ENCODE measurements at places on chromosomes 2 and 18.

DNA sequence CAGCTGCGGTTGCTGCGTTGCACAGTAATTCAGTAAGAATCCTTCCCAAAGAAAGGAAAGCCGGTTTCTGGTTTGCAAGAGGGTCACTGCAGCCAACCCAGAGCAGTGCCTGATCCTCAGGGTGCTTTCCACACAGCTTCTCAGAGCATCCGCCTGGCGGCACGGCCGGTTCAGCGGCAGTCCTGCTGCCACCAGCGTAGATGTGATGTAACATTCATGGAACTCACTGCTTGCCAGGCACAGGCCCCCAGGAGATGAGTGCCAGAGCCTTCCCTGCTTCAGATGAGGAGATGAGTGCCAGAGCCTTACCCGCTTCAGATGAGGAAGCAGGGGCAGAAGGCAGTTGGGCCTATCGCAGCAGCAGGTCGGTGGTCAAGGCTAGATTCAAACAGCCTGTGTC is 230.2 kb downstream of the GBX2 start:
- DNase-seq, result peak; percentile 44

DNA sequence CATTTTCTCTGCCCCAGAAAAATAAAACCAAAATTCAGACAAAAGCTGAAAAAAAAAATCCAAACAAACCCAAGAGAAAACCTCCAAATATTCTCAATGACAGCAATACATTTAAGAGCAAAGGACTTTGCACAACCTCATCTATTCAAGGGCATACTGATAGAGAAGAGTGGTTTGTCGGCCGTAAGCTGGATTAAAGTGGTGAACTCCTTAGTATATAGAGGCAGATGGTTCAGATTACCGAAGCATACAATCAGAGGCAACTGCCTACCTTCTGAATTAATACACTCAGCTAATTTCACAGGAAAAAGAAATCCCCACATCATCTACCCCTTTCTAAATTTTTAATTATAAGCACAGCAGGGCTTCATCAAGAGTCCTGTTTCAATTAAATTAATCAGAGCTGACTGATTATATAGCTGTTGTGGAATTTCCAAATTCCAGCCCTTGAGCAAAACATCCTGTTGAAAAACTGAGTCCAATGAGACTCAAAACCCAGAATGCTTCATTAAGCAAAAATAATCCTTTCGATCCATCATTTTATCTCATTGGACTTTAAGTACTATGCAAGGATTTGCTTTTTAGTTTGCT is at the start of gene CPLX4:
Gene CPLX4, minus strand, starts transcription at position 190 of the 591 bp plus-strand sequence. Its CDS starts 187 bp downstream, at position 3.
- no peak for DNase-seq

- no peak for DNase-seq
These were observed 113.9 kb downstream of the SS18 start for GRCh38 chr18:25976554-25976953.

DNA sequence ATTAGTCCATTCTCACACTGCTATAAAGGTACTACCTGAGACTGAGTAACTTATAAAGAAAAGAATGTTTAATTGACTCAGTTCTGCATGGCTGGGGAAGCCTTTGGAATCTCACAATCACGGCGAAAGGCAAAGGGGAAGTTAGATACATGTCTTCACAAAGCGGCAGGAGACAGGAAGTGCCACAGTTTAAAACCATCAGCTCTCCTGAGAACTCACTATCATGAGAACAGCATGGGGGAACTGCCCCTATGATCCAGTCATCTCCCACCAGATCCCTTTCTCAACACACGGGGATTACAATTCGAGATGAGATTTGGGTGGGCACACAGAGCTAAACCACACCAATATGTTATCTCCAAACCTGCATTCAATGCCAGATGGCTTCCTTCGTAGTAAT is 716.1 kb downstream of the DCC start:
- no peak for DNase-seq

DNA sequence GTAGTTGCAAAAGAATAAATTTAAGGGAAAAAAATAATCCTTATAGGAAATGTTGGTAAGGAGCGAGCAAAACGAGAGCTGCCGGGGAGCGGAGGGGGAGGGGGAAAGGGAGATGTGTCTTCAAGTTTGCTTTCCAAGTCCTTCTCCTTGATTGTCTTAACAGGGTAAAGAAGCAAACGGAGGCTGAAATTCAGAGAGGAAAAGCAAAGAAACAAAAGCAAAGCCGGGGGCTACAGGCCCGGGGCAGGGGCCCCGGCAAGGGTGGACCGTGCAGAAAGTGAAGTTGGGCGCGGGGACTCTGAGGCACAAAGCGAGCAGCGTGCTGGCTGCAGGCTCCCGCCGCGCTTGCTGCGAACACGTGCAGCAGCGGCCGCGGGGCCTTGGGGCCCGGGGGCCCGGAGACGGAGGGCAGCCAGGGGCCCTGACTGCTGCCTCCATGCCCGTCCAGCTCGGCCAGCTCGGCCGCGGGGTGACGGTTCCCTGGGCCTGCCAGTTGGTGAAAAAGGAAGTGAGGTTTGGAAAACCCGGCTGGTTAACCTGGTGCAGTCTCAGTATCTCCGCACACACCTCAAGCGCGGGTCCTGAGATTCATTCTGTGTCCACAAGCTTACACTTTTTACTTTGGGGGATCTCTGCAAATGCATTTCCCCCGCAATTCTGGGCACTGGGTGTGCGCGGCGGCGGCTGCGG is 4.1 kb downstream of the BCL11A start:
- no peak for DNase-seq

- DNase-seq, result peak; percentile 88
These were observed at the start of gene SYT4 for GRCh38 chr18:43277164-43277600. Gene SYT4 (minus strand): TSS chr18:43277490. CDS start chr18:43277281, 209 bp downstream.

GRCh38 chr18:23178661-23179081 is 43.4 kb downstream of the CABLES1 start:
- DNase-seq, result no peak

- no peak for DNase-seq
These were observed 130.8 kb downstream of the NCKAP5 start for GRCh38 chr2:133437492-133437891.

DNA sequence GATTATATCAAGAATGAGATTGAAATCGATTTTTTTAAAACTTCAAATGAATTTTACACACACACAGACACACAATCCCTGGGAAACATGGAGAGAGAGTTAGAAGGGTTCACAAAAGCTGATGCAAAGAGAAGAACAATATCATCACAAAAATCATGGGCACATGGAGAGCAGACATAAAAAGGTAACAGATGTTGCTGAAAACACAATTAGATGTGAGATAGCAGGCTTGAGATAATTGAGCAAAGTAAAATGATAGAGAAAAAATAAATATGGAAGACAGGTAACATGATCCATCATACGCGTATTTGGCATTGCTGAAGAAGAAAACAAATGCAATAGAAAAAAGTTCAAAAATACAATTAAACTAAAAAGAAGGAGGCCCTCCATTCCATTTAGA is 11.6 kb upstream of the B4GALT6 start:
- DNase-seq, result no peak

- no peak for DNase-seq
These were observed 482.2 kb upstream of the CELF4 start for GRCh38 chr18:38047820-38048219.

- DNase-seq, result no peak
These were observed 90.8 kb downstream of the FHOD3 start for GRCh38 chr18:36388310-36388709.

DNA sequence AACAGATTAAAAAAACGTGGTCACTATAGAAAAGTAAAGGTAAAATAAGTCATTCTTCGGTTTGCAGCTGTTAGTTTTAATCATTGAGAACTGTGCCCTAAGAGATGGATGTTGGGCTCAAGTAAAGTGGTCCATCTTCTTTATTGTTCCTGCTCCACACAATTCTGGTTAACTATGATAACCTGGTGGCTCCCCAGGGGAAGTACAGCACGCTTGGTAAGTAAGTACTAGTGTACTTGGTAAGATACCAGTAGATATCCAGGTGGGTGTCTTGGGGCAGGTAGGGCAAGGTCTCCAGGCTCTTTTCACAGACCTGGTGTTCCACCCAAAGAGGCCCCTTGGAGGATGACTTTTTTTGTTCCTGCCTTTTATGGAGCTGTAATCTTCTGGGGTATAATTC is 31.6 kb upstream of the DLX2 start:
- DNase-seq, result no peak

Data from cerebellum (tissue), 4 donors.